Activated B cell treated with CpG ODN at 0.5 μM for 24 hours (primary cell): ENCODE measurements at places on chromosomes 2 and 18. TPM values are rescaled to one million over a fixed set of nuclear protein-coding genes. Genes with fewer than 3 reads are reported as not detected.
A peak's percentile ranks its signal among the peaks of the same experiment; 100 is the strongest.

DNA sequence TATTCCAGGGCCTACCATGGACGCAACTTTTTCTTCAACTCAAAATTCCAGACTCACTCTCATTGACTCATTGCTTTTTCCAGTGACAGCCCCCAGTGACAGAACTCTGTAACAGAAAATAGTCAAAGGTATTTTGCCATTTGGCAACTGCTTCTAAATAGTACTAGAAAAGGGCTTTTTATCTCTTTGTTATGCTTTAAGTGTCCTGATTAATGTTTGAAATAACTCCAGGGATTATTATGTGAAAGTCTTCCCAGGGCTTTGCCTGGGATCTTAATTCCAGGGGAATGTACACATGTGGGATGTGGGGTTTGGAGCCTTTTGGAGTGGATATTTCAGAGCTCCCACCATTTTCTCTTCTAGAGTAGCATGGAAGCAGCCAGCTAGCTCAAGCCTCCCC lies 198.8 kb downstream of the KCNS3 start:
- no peak for DNase-seq

DNA sequence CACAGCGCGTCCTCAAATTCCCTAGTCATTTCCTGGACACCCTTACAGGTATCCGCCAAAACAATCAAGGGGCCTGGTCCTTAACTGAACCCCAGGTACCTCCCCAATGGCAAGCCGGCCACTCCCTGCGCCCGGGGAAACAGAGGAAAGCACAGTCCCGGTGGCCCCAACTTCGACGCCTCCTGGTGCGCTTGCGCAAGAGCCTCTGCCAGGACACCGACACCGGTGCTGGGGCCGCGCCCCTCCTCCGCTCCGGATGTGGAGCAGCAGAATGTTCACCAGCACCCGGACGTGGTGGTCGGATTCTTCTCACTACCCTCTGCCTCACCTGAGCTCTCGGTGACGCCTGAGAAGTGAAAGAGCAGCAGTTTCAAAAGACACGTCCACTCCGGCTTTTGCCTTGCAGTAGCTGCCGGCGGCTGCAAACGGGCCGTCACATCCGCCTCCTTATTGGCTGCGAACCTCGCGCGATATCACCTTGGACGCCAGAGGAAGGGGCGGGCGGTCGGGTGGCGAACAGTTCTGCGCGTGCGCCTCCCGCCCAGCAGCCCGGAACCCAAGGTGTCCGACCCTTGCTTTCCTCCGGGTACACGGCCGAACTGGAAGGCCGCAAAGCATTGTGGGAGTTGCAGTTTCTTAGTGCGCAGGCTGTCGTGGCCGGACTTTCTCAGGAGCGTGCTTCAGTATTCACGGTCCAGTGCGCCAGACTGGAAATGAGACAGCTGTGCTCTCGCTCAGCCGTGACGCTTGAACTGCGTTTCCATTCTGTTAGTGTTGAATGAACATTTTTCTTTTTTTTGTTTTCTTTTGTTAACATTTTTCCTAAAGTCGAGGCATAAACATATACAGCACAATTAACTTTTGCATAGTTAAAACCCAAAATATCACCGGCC lies at the start of gene TXNDC9:
TSS of gene TXNDC9 (minus strand) at position 423 of the 893 bp plus-strand sequence. CDS start 3,123 bp downstream, outside the sequence.
- peak; percentile 96 for DNase-seq

- DNase-seq: no peak
These were observed 2.6 kb upstream of the RNU2-63P start for GRCh38 chr2:88018909-88019308.

DNA sequence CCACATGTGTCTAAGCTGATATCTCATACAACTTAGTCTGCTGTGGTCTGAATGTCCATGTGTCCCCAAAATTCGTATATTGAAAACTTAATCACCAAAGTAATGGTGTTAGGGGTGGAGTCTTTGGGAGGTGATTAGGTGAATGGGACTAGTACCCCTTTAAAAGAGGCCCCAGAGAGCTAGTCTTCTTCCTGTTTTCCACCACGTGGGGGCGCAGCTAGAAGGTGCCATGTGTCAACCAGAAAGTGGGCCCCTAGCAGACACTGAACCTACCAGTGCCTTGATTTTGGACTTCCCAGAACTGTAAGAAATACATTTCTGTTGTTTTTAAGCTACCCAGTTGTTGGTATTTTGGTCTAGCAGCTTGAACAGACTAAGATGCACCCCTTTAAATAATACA lies 86.6 kb downstream of the ASB1 start:
- DNase-seq: no peak

GRCh38 chr2:230172852-230173251 lies 46.9 kb downstream of the SP110 start:
- no peak for DNase-seq

DNA sequence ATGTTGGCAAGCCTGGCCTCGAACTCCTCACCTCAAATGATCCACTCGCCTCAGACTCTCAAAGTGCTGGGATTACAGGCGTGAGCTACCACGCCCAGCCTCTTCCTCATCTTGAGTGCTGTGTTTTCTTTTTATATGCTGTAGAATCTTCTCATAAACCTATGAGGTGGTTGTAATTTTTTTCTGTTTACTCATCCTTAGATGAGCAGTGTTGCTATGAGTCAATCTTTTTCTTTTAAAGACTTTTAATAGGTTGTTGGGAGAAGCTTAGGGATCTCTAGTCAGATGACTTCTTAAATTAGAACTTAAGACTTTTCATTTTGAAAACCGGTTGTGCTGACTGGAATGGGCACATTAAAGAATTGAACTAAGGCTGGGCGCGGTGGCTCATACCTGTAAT lies 8.7 kb upstream of the AAK1 start:
- no peak for DNase-seq

- no peak for DNase-seq
These were observed 147.4 kb upstream of the STK17B start for GRCh38 chr2:196318517-196319377.

DNA sequence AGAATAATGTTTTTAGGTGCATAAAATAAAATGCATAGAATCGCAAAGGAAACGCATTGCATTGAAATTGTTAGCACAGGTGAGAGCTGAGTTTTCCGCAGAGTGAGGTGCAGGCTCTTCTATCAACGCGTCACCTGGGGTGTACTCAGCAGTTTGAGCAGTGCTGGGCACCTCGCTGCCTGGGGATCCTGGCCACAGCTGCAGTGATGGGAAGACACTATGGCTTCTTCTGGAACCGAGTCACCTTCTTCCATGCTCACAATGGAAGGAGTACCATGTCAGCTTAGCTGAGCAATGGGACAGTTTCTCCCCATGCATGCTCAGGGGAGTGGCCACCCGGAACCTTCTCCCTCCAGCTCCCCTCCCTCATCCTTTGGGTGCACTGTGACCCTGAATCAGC lies 95.4 kb upstream of the OTOS start:
- no peak for DNase-seq

- DNase-seq: no peak
These were observed 384.4 kb downstream of the EIPR1 start for GRCh38 chr2:2993172-2993692.

DNA sequence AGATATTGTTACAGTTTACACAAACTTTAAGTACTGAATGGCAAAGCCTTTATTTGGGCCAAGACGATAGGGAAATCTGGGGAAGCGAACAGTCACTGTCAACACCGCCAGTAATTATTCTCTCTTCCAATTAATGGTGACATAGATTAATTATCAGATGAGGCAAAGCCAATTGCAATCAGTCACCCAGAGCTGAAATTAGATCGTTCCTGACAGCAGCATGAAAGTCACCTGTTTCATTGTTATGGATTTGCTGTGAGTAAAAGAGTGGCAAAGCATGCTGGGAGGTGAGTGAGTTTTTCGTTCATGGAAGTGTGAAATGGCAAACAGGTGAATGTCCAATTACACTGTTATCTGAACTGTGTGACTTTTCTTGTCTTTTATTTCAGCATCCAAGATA lies 164.8 kb upstream of the KLHL14 start:
- DNase-seq: no peak

DNA sequence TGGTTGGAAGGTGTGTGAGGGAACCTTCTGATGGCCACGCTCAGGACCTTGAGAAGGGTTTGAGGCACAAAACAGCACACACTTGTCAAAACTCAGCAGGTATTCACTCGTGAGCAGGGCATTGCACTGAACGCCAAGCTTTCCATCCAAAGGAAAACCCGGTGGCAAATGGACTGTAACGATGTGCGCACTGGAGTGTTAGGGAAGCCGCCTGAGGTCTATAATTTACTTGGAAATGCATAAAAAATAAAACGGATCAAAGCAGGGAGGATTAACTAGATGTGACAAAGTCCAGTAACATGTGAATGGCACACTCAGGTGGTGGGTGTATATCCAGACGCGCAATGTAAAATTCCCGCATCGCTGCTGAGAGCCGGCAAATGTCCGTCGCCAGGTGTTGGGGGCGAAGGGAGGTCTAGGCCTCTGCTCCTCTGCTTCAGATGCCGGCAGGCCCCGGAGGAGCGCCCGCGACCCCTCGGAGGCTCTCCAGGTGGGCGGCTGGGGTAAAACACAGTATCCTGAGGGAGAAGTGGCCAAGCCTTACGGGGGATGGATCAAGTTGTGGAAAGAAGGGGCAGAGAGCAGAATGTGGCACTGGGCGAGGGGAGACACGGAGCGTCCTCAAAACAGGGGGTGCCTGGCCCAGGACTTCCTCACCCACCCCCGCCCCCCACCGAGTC lies 15.3 kb downstream of the HES6 start:
- DNase-seq: no peak

DNA sequence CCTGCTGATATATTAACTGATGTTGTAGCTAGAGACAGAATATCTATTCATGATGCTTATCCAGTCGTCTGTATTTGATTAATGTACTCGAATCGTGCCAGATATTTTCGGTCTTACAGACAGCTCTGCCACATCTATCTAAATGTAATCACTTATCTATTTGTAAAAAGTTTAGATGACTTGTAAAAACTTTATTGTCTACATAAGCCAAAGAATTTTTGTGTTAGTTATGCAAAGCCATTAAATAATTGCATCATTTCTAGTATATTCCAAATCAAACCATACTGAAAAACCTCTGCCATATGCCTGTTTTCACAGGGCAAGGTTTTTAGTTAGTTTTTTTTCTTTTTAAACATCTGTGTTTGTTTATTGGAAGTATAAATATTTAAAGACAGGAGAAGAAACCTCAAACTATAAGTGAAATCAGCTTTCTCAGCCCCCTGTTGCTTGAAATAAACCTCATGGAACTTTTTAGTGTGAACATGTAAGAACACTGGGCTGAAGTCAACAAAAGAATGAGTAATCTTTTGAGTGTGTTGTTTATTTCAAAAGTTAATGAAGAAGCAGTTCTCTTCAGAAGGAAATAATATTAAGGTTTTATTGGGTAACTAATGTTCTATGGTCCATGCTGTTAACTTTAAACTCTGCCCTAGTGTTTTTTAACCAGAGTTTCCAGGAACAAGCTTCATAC lies 657.6 kb upstream of the SYT4 start:
- no peak for DNase-seq

GRCh38 chr2:70851704-70852103 lies 16.1 kb upstream of the CD207 start:
- no peak for DNase-seq

- DNase-seq: no peak
These were observed 28.7 kb downstream of the CCDC141 start for GRCh38 chr2:179021258-179021657.

- no peak for DNase-seq
These were observed 70.5 kb upstream of the RTN4 start for GRCh38 chr2:55120634-55121359.

DNA sequence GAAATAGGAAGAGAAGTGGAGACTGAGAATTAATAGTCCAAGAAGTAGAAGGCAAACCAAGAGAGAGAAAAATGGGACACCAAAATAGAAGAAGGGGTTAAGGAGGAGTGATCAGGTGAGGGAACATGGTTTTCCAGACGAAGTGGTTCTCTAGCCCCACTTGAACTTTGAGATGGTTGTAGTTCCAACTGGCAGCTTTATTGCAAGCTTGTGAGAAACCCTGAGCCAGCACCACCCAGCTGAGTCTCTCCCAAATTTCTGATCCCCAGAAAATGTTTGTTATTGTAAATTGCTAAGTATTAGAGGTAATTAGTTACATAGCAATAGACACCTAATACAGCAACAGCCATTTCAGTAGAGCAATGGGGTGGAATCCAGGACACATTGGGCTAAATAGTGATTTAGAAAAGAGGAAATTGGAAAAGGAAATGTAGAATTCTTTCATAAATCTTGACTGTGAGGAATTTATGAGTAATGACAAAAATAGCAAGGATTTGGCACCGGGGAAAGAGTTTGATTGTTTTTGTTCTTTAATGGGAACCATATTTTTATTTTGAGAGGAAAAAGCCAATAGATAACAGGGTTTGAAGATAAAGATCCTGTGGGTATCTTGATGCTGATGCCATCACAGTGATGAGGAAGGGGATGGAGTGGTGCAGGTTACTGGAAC lies 62.1 kb upstream of the XDH start:
- no peak for DNase-seq

CLIP4 gene
- 5.7 and 5.8 TPM in 2 replicates for total RNA-seq

REG3G gene
- total RNA-seq: not detected in 2 replicates
